ENCODE measurements at places on chromosomes 3 and 15.

- DNase-seq, result no peak
Measured at GRCh38 chr3:195768831-195769303, 42.9 kb downstream of the MUC4 start.

DNA sequence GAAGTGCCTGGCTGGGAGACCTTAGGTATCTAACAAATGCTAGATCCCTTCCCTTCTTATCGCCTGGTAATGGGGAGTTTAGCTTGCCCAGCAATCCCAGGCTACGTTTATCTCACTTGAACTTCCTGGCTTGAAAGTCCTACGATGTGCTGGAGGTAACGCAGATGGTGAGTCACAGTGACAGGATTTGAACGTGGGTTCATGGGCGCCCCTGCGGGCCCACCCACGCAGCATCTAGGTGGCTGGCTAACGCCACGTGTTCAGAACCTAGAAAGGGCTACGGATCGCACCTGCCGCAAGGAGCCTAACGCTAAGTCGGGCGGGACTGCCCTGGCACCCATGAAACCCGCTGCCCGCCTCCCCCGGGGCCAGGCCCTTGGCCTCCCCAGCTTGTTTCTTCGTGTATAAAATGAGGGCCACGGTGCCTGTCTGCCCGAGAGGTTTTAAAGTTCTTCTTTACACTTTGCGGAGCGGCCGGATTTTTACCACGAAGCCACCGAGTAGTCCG lies 600 bp upstream of the USP3 start:
- peak; percentile 51 for DNase-seq

DNA sequence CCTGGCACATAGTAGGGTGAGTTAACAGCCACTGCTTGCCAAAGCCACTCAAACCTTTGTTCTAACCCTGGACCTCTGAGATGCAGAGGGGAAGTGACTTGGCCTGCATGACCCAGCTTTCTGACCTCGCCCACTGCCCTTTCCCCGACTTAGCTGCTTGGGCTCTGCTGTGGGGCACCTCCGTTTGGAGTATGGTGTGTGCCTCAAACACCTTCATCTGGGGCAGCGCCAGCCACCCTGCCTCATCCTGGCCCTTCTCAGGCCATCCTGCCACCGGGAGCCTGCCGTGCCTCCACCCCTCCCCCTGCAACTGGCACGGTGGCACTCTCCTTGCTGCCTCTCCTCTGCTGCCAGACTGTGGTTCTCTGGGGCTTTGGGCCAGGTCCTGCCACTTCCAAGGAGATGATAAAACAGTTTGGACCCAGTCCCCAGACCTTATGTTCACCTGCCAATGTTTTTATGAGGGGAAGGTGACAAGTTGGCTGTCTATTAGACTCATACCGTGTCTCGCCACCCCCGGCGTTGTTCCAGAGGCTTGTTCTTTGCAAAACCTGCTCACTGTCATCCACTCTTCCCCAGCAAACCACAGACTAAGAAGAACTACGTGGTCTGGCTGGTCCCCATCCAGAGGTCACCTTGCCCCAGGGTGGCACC lies 32.2 kb downstream of the SLC6A6 start:
- no peak for DNase-seq

DNA sequence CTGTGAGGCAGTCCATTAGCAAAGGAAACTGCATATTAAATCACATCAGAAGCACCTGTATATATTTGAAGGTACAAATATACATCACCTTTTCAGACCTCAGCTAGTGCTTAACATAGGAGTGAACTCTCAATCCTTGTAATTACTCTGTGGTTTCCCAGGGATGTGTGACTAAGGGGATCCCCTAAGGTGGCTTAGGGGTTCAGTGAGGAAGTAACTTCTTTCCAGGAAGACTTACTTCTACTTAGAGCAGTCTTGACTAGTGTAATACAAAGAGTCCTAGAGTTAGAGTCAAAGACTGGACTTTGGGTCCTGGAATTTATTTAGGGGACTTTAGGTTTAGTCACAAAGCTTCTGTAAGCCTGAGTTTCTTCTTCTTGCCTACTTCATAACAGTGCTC lies 8.7 kb upstream of the SUMF1 start:
- no peak for DNase-seq

DNA sequence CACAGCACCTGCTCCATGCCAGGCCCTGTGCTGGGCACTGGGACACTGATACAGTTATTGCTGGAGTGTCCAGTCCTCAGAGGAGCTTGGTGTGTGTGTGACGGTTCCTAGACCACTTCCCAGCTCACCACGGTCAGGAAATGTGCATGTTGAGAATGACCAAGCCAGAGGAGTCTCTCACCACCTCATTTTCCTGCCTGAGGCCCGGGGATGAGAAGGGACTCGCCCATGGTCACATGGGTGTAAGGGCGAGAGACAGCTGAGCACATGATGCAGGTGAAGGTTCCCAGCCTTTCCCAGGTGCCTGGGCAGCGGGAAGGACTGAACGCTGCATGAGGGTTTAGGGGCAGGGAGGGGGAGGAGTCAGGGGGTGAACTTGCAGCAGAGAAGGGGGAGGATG lies 180.9 kb upstream of the TLE3 start:
- no peak for DNase-seq

DNA sequence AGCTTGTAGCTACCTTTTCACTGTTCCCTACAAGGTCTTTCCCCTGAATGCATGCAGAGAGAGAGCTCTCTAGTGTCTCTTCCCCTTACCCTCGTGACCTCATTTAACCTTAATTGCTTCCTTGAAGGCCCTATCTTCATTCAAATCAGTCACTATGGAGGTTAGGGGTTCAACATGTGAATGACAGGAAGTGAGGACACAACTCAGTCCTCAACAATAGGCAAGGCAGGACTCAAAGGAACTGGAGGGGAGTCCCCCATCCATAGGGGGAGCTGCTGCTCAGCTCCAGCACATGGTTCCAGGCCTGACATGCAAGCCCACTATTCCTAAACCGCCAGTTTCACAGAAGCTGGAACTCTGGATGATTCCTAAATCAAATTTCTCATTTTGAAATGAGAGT lies 33.8 kb upstream of the GYG1 start:
- no peak for DNase-seq

DNA sequence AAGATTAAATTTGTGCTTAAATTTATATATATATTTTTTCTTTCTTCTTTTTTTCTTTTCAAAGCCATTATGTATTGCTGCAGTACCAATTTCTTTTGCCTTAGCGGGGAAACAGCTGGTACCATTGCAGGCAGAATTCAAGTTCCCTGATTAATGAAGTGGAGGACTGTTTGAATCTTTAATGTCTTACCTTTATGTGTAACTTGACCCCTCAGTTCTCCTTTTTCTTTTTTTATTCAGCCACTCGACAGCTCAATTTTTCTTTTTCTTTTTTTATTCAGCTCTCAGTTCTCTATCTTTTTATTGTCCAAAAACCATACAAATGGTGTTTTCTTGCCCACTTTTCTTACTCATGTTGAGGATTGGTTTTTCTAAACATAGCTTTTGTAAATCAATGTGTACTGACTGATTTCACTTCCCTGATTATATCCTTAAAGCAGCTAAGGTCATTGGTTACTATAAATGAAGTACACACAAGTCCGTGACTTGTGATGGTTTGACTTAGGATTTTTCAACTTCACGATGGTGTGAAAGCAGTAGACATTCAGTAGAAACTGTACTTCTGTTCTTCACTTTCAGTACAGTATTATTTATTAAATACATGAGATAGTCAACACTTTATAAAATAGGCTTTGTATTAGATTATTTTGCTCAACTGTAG lies 22.8 kb downstream of the ATP2C1 start:
- DNase-seq, result no peak

DNA sequence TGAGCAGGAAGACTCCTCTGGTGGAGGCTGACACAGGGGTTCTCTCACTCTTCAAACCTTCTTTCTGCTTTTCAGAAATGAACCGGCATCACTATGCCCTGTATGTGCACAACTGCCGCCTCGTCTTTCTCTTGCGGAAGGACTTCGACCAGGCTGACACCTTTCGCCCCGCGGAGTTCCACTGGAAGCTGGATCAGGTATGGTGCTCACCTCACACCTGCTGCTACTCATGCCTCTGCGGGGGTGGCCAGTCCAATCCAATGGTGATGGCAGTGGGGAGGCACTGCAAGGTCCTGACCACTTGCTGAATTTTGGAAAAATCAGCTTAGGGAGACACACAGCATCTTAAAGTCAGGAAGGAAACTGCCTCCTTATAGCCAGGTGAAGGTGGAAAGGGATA lies 211.3 kb upstream of the TRIM42 start:
- DNase-seq, result no peak

DNA sequence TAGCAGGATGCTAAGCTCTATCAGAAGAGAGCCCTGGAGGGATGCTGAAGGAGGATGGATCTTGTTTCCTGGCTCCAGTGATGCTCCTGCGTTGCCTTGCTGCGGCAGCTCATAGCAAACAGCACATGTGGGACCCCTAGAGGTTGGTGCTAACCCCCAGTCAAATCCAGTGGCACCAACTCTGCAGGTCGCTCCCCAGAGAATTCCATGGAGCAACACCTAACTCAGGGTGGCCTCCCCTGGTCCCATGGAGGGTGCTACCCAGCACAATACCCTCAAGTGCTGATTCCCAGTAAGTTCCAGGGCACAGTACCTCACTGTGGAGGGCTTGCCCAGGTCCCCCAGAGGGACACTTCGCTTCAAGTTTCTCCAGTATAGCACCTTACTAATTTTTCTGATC lies 231.2 kb downstream of the NEK10 start:
- DNase-seq, result no peak

GRCh38 chr3:31777092-31777491 lies 204.0 kb downstream of the OSBPL10 start:
- DNase-seq, result no peak

DNA sequence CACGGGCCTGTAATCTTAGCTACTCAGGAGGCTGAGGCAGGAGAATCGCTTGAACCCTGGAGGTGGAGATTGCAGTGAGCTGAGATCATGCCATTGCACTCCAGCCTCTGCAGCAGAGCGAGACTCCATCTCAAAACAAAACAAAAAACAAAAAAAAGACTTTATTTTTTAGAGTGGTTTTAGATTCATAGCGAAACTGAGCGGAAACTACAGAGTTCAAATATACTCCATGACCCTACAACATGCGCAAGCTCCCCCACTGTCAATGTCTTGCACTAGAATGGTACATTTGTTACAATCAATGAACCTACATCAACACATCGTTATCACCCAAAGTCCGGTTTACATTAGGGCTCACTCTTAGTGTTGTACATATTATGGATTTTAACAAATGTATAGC lies 2.2 kb upstream of the CRTAP start:
- DNase-seq, result no peak

DNA sequence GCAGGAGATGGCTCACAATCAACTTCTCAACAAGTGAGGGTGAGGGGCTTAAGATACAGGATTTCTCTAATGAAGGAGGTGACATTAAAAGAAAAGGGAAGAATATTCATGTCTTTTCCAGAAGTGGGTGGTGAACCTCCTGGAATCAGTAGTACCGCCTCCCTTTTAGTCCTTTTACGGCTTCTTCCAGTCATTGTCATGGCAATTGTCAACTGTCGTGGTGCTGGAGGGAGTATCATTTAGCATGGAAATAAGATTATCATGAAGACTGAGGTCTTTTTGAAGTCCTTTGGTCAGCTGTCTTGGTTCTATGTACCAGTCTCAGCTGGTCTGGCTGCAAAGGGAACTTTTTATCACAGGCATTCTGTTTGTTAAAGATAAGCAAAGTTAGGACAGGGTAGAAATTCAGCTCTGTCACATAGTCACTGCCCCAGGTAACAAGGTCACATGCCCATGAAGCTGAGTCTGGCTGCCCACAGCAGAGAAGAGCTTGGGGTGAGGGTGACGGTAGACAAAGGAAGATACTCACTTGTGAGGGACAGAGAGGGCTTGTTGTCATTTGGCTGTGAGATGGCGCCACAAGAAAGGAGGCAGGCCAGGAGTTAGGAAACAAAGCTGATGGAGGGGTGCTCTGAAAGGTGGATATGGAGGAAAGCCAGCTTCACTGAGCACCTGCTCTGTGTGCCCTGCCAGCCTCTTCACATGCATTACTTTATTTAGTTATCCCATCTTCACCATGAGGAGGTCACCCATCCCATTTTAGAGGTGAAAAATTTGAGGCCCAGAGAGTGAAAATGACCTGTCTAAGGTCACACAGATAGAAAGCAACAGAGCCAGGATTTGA lies 228.2 kb upstream of the TRIM42 start:
- DNase-seq, result no peak

- peak; percentile 96 for DNase-seq
Measured at GRCh38 chr15:101294731-101295606, at the start of gene SNRPA1. TSS of gene SNRPA1 (minus strand) at chr15:101295248. CDS start at chr15:101295178, 70 bp downstream.

DNA sequence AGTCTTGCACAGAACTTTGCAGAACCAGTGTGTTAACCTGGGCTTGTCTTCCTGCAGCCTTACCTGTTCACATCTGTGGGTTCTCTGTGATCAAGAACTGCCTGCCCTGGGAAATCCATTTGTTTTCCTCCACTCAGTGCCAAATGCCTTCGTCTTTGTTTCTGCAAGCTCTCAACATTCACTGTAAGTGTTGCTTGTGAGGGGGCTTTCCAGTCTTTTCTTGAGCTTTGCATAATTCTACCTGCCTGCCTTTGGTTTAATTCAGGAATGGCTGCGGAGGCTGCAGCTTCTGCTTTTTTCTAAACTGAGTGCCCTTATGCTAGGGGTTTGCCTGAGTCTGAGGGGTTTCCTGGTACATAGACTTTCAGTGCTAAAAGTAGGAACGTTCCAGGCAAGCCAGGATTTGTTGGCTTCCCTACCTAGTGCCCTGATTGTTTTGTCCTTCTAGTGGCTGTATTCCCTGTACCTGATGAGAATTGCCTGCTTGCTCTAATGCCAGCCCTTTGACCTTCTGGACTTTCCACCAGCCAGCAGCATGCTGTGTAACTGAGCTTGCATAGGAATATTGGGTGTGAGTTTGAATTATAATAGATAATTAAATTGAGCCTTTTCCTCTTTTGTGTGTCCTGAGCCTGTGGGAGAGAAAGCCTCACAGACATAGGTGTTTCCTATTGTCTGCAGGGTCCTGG lies 96.6 kb upstream of the CLSTN2 start:
- DNase-seq, result no peak

- peak; percentile 51 for DNase-seq
Measured at GRCh38 chr3:10248984-10249748, 907 bp downstream of the TATDN2 start.

DNA sequence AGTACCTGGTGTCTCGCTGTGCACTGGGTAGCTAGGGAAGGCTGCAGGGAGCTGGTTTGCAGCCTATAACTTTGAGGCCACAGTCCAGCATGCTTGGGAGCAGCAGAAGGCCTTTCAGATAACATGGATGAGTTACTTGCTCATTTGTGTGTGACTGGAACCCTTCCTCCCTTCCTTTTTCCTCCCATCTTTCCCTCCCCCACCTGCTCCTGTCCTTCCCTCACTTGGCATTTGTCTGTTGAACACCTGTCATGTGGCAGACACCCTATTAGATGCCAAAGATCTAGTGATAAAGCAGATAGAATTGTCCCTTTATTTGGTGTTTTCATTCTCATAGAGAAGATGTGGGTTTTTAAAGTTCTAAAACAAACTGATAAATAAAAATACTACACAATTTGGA lies 71.6 kb downstream of the LRTM1 start:
- DNase-seq, result no peak

DNA sequence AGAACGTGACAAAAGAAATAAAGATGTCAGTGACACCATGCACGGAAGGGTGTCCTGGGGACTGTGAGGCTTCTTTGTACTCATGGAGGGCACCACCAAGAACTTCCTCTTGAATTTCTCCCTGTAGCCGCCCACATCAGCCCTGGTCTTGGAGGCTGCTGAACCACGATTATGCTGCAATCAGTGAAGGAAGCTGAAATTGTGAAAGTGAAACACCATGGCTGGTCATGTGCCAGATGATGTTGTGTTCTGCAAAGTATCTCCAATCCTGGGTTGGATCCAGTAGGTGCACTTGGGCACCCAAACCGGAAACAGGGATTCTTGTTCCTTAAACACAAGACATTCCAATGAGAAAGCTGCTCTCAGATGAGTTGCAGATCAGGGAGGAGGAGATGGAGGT lies 104.4 kb upstream of the GOLGA6L6 start:
- no peak for DNase-seq

All from germinal center (tissue), 1 donor.